NCI-H1417 treated with DMSO at 0.1 percent for 48 hours (cell line): ENCODE measurements at places on chromosomes 2 and 18.

DNA sequence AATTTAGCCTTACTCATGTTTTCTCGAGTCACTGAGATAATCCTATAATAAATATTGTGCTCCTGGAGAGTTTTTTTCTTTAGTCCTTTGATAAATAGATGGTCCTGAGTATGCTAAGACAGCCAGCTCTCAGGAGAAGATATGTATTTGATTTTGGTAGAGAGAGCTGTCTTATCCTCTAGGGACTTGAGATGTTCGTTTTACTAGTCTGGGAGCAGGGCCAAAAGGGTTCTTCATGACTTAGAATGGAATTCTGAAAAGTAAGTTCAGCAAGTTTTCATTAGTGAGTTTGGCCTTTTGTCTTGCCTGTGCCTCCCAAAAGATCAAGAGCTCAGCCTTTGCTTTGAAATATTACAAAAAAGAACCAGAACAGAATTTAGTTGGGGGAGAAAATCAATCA lies 246.7 kb downstream of the BABAM2 start:
- DNase-seq = no peak

GRCh38 chr2:68416081-68416675 lies 50.9 kb downstream of the FBXO48 start:
- DNase-seq = no peak

GRCh38 chr2:41720331-41721251 lies 327.2 kb upstream of the PKDCC start:
- DNase-seq = no peak

DNA sequence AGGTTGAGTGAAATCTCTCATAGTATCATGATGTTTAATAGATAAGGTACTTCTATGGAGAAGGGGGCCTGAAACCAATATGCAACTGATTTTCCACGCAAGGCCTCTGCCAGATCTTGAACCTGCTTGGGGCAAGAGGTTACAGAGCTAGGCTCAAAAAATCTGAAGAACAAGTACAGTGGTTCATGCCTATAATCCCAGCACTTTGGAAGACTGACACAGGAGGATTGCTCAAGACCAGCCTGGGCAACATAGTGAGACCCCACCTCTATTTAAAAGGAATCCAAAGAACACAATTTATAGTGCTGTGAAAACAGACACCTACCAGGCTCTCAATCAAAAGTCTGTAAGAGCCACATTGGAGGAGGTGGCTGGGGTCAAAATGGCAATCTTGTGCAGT lies 28.6 kb downstream of the HADHA start:
- no peak for DNase-seq

GRCh38 chr2:37645362-37645761 lies 26.1 kb downstream of the CDC42EP3 start:
- DNase-seq = no peak

GRCh38 chr2:161681046-161681445 lies 56.8 kb downstream of the SLC4A10 start:
- DNase-seq = no peak

GRCh38 chr2:236787885-236788284 lies 218.3 kb downstream of the ACKR3 start:
- DNase-seq = no peak

- no peak for DNase-seq
These were observed 20.8 kb upstream of the MGAT5 start for GRCh38 chr2:134232868-134233727.

- no peak for DNase-seq
These were observed 10.1 kb upstream of the SLC11A1 start for GRCh38 chr2:218371983-218372350.

DNA sequence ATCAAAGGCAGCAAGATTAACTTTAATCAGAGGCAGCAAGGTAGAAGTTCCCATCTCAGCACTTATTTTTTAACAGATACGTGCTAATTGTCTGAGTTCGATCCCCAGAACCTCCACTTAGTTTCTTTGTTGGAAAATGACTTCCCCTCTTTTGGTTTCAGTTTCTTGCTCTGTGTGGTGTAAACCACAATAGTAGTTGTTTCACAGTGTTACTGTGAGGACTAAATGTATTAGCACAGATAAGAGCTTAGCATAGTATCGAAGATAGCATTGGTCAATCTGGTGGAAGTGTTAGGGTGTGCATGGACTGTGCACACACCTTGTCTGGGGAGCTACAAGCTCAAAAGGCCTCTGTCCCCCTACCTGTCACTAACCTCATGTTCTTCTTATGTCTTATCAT lies 988.3 kb upstream of the GYPC start:
- DNase-seq = no peak

GRCh38 chr2:134558208-134558830 lies 160.5 kb downstream of the TMEM163 start:
- peak; percentile 67 for DNase-seq

DNA sequence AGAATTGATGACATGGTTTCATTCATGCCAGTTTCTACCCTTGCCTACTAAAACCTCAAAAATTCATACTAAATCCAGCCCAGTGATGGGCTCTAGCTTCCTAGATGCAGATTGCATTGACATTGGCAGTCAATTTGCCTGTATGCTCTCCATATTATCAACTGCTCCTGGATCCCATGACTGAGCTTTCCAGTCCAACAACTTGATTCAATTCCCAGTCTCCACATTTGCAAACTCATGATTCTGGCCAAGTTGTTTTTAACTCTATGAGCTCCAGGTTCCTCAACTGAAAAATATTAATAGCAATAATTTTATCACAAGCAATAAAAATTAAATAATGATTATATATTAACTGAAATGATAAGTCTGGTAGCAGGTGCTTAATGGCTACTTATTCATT lies 51.0 kb upstream of the DSC1 start:
- no peak for DNase-seq

- no peak for DNase-seq
These were observed 654.9 kb upstream of the CNTNAP5 start for GRCh38 chr2:123370186-123370585.

- DNase-seq = no peak
These were observed 46.9 kb downstream of the DNMT3A start for GRCh38 chr2:25294573-25295462.

GRCh38 chr2:53969968-53970723 lies 647 bp downstream of the PSME4 start:
- no peak for DNase-seq

DNA sequence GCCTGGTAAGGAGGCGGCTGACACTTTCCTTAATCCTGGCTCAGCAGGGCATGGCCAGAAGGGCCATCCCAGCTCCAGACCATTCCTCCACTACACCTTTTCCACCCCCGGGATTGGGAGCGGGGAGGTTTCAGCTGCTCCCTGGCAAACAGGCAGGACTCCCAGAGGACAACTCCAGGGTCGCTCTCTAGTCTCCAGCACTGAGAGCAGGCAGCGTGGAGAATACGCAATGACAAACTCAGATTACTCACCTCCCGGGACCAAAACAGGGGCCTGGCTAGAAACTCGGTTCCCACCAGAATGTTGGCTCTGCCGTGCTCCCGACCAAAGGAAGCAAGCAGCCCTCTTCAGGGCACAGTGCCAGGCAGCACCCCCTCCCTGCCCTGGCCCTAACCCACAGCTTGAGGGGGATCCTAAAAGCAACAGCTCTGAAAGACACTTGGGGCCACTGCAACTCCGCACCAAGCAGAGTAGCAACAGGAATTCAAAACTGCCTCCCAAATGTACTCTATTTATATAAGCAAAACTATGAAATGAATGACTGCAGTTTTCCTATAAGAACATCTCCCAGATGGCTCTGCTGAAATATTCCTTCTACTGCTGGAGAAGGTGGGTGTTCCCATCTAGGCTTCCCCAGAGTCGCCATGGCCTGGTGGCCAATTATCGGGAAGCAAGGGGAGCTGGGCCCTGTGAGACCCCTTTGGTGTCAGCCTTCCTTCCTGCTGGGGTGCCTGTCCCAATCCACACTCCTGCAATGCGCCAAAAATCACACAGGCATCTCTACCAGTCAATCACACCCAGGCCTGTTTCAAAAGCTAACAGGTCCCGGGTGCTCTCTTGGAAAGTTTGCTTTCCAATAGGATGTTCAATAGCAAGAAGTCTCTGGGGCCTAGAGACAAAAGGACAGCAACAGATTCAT lies 61.2 kb upstream of the POMC start:
- DNase-seq = no peak

GRCh38 chr2:241123816-241124536 lies 21.9 kb upstream of the MTERF4 start:
- no peak for DNase-seq

GRCh38 chr18:60247103-60247502 lies 125.5 kb downstream of the MC4R start:
- DNase-seq = no peak

DNA sequence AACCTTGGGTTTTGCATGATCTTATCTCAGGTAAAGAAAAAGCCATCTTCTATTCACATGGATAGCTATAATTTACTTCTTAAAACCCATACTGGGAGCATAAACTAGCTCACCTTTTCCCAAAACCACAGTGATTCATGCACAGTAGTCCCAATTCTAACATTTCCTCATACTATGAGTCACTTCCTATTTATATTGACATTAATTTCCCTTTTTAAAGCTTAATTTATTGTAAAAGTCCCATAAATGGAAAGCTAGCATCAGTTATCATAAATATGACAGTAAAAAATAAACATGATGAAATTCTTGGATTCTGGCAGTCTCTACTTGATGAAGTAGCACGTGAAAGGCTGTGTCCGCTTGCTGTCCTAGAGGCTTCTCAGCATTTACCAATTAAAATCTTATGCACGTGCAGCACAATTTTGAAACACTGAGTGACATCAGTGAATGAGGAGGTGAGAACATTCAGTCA lies 180.1 kb downstream of the CDH2 start:
- no peak for DNase-seq

GRCh38 chr2:226303707-226304106 lies 495.9 kb downstream of the IRS1 start:
- DNase-seq = no peak

GRCh38 chr2:215746226-215746886 lies 267.0 kb downstream of the MREG start:
- DNase-seq = no peak

DNA sequence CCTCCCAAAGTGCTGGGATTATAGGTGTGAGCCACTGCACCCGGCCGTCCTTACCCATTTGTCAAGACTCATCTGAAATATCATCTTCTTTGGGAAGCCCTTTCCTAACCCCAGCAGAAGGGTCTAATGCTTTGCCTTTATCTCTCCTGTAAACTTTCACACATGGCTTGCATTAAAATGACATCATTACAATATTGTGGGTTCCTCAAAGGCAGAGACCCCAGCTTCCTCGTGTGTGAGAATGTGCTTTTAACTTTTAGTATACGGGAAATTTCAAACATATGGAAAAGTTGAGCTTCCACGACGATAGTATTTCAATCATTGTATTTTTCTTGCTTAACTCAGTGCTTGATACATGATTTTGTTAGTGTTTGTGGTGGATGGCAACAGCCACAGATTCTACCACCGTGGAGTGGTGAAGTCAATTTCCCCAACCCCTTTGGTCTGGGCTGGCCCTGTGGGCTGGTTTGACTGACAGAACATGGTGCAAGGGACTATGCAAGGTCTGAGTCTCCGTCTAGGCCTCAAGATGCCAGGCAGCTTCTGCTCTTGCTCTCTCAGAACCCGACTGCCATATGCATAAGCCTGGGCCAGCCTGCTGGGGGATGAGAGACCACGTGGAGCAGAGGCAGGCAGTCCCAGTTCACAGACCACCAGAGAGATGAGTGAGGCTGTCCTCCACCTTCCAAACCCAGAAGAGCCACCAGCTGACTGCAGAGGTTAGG lies 39.9 kb downstream of the NGEF start:
- DNase-seq = no peak

GRCh38 chr18:5646739-5647138 lies 102.9 kb upstream of the EPB41L3 start:
- DNase-seq = no peak

- no peak for DNase-seq
These were observed 186.0 kb upstream of the HDAC4 start for GRCh38 chr2:239586651-239587310.

DNA sequence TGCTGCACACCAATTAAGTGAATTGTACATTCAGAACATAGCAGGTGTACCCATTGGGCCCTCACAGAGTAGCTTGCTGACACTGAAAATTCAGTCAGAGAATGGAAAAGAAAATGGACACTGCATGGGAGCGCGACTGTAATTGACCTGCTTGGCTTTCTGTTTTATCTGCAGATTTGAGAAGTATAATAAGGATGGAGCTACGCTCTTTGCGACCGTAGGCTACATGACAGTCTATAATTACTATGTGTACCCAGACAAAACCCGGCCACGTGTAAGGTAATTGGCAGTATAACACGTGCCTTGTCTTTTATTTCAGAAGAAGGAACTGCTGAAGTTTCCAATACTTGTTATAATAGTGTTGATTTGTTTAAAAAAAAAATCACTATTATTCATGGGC lies 33.5 kb upstream of the METAP1D start:
- peak; percentile 64 for DNase-seq

DNA sequence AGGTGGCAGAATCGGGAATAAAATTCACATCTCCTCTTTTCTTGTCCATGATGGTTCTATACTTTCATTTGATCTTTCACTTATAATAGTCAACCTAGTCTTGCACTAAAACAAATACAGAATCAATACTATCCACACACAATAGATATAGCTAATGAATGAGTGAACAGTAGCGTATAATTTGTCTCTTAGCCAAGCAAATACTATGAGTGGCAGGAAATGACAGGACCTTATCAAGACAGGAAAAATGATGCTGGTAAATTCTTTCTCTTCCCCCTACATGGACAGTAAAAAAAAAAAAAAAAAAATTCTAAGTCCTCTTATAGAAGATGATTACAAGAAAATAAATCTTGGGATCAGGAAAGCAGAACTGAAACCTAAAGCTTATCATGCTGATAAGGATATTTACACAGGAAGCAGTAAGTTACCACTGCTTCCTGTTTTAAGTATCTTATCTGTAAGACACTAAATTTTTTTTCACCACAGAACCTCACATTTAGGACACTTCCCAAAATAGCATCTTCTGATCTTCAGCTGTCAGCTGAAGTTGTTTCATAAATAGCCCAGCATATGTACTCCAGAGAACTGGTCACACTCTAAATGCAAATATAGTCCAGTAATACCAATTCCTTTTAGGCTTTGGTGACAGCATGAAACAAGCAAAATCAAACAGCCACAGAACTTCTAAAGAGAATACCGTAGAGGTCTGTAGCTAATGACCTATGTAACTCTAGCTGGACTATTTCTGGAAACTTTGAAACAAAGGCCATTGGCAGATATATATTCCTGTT lies 27.0 kb downstream of the IRS1 start:
- DNase-seq = no peak

DNA sequence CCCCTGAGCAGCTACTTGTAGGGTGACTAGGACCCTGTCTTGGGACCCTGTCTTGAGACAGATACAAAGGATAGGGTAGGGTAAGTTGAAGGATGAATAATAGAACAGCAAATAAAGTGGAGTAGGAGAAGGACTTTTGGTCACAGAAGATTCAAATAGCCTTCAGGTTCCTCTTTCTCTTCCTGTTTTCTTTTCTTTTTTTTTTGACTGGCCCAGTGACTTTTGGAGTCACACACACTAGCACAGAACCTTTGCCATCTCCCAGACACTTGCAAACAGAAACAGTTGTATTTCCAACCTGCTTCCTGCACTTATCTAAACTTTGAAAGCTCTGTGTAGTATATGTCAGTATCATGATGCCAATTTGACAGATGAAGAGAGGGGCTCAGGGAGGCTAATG lies 108.2 kb downstream of the TDRD15 start:
- no peak for DNase-seq

- no peak for DNase-seq
These were observed 58.9 kb upstream of the ZSWIM2 start for GRCh38 chr2:186907897-186908296.

- DNase-seq = no peak
These were observed 993 bp downstream of the COX7A2L start for GRCh38 chr2:42359965-42360483.
